ENCODE measurements at places on chromosomes 6 and 20.
A peak's percentile ranks its signal among the peaks of the same experiment; 100 is the strongest.

- DNase-seq = no peak
Observed at GRCh38 chr6:124872361-124873065, 89.7 kb upstream of the RNF217 start.

GRCh38 chr6:46756469-46757213, 9.9 kb downstream of the ANKRD66 start:
- DNase-seq = no peak

DNA sequence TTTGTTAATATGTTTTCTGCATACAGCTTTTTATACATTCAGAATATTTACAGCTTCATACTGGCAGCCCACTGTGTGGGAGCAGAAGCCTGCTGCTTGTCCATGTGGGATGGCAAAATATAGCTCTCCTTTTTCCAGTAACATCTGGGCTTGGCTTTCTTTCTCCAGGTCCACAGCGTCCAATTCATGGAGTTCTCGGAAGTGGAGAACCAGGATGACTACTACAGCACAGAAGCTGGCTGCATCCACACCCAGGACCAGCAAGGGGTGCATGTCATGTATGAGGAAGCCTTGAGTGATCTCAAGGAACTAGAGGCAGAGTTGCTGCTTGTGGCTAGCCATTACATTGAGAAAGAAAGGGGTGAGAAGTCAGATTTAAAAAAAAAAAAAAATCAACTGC, 143.1 kb downstream of the CD164 start:
- no peak for DNase-seq

DNA sequence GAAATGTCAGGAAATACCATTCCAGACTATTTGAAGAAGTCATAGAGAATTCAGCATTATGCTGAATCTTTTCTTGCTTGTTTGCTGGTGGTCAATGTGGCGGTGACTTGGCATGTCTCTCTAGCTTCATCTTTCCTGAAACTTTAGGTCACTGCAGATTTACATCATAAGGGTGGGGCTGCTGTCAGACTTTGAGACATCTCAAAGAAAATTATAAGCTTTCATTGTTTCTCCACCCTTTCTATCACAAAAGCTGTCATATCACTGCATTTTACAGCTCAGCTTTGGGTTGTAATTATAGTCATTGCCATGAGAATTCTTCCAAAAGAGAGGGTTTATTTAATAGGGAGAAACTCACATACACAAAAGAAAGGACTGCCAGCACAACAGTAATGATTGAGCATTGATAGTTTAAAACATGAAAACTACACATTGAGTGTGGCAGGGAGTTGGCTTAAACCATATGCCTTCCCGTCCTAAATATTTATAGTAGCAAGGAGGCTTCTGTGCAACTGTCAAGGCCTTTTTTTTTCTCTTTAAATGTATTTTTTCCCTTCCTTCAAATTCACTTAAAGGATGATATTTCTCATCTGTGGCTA, 44.7 kb upstream of the LRRC1 start:
- DNase-seq = no peak

DNA sequence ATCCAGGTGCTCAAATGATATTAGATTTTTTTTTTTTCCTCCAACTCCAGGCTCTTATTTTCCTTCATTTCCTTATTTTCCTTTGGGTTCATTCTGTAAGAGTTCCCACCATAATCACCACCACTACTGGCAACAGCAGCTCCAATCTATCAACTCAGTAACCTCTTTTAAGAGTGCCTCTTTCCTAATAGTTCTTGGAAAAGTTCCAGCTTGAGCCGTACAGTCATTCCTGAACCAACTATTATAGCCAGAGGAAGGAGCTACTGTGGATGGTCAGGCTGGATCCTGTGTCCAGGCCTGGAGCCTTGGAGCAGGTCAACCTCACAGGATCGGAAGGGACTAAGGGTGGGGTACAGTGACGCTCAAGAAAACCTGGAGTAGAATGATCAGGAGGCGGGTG, 4.2 kb upstream of the ANGPT4 start:
- no peak for DNase-seq

GRCh38 chr6:10163203-10163962, 251.5 kb downstream of the TFAP2A start:
- no peak for DNase-seq

DNA sequence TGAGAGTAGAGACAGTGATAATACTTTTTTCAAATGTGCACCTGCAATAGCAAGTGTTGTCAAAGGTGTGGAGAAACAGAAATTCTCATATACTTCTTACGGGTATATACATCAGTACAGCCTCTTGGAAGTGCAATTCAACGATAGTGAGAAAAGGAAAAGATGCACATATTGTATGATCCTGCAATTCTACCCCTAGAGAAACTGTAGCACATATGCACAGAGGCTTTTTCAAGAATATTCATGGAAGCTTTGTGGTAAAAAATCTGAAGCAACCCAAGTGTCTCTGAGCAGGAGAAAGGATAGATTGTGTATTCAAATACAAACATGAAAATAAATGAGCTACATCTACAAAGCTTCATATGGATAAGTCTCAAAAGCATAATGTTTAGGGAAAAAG, 94.7 kb upstream of the PREP start:
- no peak for DNase-seq

DNA sequence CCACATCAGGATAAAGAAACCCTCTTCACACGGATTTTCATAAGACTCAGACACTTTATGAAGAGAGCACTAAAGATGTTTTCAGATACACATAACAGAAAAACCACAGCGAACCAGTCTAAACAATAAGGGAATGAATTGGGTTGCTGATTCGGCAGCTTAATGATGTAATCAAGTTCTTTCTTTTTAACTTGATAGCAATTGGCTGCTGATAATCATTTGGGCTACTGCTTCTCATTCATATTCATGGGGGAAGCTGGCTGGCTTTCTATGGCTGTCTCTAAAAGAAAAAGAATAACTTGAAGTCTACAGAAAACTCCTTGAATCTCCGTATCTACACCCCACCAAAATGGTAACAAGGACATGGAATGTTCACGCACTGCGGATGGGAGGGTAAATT, 20.0 kb upstream of the TMEM181 start:
- no peak for DNase-seq

GRCh38 chr6:156916130-156916801, 139.1 kb downstream of the ARID1B start:
- DNase-seq = no peak

- DNase-seq = no peak
Observed at GRCh38 chr6:161074496-161075121, 83.0 kb downstream of the MAP3K4 start.

- no peak for DNase-seq
Observed at GRCh38 chr6:89269252-89269651, 45.8 kb downstream of the GABRR2 start.

DNA sequence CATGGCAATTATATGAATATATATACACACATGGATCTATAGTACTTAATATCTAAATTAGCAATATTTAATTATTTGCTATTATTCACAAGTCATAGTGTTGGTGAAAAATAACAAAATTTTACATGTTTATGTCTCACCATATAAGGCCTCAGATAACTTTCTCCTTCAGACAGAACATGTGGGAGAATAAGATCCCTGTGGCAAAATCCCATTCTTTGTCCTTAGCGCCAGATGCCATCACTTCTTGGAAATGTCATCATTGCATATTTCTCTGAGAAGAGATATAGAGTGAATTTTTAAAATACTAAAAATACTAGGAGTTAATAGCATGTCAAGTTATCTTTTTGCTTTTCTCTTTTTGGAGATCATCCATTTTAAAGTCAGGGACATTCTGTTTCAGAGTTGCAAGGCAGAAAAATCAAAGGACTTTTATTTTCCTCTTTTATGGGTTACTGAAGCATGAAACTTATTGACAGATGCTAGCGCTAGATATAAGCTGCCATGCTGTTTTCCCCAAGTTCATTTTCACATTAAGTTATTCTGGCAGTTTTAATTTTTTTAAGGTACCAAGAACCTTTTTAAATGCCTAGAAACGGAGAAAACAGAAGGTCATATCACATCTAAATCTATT, 30.4 kb upstream of the STXBP5 start:
- DNase-seq = peak; percentile 68

GRCh38 chr6:24574809-24575208, 71.2 kb downstream of the KIAA0319 start:
- DNase-seq = peak; percentile 3

All from fibroblast of skin of scalp (primary cell).